KG1 (cell line): ENCODE measurements at places on chromosomes 12 and 14.

- no peak for DNase-seq
Observed at GRCh38 chr14:25522116-25522515, 472.2 kb upstream of the STXBP6 start.

GRCh38 chr12:53495903-53496751 is 3.1 kb downstream of the MAP3K12 start:
- no peak for DNase-seq

DNA sequence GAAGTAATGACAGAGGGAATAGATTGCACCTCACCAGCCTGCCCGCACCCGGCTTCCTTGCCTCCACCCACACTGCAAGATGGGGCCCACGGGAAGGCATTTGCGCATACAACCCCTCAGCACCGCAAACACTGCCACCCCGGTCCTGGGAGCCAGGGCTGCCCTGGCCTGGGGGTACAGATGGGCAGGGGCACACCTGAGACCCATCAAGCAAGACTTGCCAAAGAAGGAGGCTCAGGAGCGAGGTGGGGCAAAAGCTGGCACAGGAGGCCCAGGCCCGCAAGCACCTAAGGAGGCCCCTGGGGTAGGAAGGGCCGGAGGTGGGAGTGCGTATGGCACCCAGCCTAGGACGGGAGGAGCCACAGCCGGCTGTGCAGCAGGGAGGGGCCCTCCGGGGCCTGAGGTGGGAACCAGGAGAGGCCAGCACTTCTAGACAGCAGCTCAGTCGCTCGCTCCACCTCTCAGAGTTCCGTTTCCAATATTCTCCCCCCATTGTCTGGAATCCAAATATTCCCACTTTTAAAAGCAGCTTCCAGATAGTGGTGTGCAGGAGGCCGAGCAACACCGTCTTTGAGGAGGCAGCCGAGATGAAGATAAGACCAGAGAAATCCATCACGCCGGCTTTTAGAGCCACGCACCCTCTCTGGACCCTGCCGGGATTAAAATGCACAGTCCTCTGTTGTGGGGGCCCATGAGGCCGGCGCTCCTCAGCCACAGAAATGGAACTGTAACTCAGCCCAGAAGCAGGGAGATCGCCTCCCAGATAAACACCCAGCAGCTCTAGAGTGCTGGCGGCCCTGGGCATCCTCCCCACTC is 12.2 kb upstream of the C14orf180 start:
- no peak for DNase-seq

DNA sequence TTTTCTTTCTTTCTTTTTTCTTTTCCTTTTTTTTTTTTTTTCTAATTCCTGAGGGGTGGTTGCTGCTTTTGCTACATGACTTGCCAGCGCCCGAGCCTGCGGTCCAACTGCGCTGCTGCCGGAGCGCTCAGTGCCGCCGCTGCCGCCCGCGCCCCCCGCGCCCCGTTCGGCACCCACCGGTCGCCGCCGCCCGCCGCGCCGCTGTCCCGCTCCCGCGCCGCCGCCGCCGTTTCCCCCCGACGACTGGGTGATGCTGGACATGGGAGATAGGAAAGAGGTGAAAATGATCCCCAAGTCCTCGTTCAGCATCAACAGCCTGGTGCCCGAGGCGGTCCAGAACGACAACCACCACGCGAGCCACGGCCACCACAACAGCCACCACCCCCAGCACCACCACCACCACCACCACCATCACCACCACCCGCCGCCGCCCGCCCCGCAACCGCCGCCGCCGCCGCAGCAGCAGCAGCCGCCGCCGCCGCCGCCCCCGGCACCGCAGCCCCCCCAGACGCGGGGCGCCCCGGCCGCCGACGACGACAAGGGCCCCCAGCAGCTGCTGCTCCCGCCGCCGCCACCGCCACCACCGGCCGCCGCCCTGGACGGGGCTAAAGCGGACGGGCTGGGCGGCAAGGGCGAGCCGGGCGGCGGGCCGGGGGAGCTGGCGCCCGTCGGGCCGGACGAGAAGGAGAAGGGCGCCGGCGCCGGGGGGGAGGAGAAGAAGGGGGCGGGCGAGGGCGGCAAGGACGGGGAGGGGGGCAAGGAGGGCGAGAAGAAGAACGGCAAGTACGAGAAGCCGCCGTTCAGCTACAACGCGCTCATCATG is 654 bp downstream of the FOXG1 start:
- no peak for DNase-seq

DNA sequence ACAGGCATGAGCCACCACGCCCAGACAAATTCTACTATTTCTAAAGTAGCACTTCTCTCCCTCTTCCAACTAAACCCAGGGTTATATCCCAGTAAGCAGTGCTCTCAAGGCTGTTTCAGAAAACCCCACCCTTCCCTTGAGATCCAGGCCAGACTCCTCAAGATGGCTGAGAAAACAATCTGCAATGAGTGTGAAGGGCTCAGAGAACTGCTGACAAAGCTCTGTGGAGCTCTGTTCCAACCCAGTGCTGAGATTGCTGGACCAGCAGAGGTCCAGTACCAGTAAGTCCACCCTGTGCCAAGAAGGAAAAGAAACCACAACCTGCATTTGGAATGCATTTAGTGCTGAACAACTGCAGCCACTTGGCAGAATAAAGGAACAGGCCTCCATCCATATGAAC is 3.7 kb upstream of the IFFO1 start:
- no peak for DNase-seq
